ENCODE measurements at places on chromosomes 7 and 10. TPM values are rescaled to one million over a fixed set of nuclear protein-coding genes. Genes with fewer than 3 reads are reported as not detected.

Gene PTPRZ1
- 3.5 TPM for total RNA-seq

- DNase-seq: no peak
These were observed 619.8 kb upstream of the GALNT17 start for GRCh38 chr7:70512144-70512543.

- DNase-seq: no peak
These were observed 56.7 kb downstream of the NPY start for GRCh38 chr7:24340727-24341126.

GRCh38 chr7:96359876-96360275, 38.0 kb upstream of the SLC25A13 start:
- DNase-seq: no peak

Gene LRRTM3
- 0.42 TPM for total RNA-seq

Gene TNRC18
- total RNA-seq: 134 TPM

Gene OR2A7
- 3.8 TPM for total RNA-seq

- no peak for DNase-seq
These were observed 7.4 kb upstream of the MALRD1 start for GRCh38 chr10:19041171-19041570.

GRCh38 chr10:43355749-43356371, 15.6 kb upstream of the FXYD4 start:
- DNase-seq: no peak

GRCh38 chr7:121531175-121532070, 135.3 kb upstream of the FAM3C start:
- no peak for DNase-seq

- DNase-seq: no peak
These were observed 345.1 kb downstream of the RNLS start for GRCh38 chr10:88237896-88238614.
